ENCODE measurements at places on chromosomes 7 and 10. TPM values are rescaled to one million over a fixed set of nuclear protein-coding genes. Genes with fewer than 3 reads are reported as not detected.

Gene GNGT1
- total RNA-seq, result not detected

- H3K36me3 ChIP-seq, result peaks cover 10% of the 10 kb centered on the region
- no peak overlapping the region for H3K27ac ChIP-seq
- H3K4me3 ChIP-seq, result no peak overlapping the region
- no peak for DNase-seq
These were observed 137.0 kb downstream of the GLCCI1 start for GRCh38 chr7:8105449-8106095.

DNA sequence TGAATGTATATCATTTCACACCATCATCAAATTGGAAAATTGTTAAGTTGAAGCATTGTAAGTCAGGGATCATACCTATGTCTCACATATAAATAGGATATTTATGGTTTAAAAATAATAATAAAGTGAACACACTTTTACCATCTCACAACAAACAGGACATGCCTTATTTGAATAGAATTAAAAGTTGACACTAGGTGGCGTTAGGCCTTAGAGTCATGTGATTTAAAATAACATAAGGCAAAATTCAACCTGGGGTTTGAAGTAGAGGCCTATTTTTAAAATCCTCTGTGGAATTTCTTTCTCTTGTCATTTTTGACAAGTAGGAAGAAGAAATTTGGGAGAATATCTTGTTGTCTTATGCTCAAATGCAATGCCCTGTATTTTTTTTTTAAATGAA, 184.7 kb upstream of the PCDH15 start:
- no peaks in the 10 kb centered on the region for H3K36me3 ChIP-seq
- no peak overlapping the region for H3K4me3 ChIP-seq
- DNase-seq, result no peak
- no peaks in the 10 kb centered on the region for H3K4me1 ChIP-seq
- no peaks in the 10 kb centered on the region for H3K27me3 ChIP-seq
- no peak overlapping the region for H3K27ac ChIP-seq

GRCh38 chr7:132240262-132240661, 336.0 kb downstream of the PLXNA4 start:
- no peak overlapping the region for H3K27ac ChIP-seq
- no peaks in the 10 kb centered on the region for H3K36me3 ChIP-seq
- H3K4me3 ChIP-seq, result no peak overlapping the region
- no peaks in the 10 kb centered on the region for H3K27me3 ChIP-seq

- peak overlapping the region; percentile 74 for H3K27ac ChIP-seq
- no peak for DNase-seq
- peaks cover 18% of the 10 kb centered on the region for H3K27me3 ChIP-seq
- peak overlapping the region; percentile 79 for H3K4me3 ChIP-seq
- H3K4me1 ChIP-seq, result peaks cover 23% of the 10 kb centered on the region
These were observed 47.3 kb downstream of the NPVF start for GRCh38 chr7:25180946-25181345.

- H3K27ac ChIP-seq, result no peak overlapping the region
- H3K4me3 ChIP-seq, result no peak overlapping the region
These were observed 2.1 kb downstream of the FAM170B start for GRCh38 chr10:49131507-49132361.

DNA sequence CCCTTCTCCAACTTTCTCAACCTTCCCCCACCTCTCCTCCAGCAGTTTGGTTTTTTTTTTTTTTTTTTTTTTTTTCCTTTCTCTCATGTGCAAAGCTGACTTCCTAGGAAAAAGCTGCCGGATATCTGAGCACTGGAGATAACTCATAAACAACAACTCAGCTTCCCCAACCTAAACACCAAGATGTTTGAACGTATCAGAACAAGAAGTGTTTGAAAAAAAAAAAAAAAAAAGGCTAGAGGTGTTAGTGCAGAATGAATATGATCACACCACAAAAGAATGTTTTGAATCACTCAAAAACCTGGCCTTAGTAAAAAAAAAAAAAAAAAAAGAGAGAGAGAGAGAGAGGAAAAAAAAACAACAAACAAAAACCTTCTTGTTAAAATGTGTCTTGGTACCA, 11.2 kb downstream of the GATA3 start:
- no peak for DNase-seq
- no peaks in the 10 kb centered on the region for H3K27me3 ChIP-seq
- peaks cover 96% of the 10 kb centered on the region for H3K4me1 ChIP-seq
- H3K36me3 ChIP-seq, result peaks cover 97% of the 10 kb centered on the region

DNA sequence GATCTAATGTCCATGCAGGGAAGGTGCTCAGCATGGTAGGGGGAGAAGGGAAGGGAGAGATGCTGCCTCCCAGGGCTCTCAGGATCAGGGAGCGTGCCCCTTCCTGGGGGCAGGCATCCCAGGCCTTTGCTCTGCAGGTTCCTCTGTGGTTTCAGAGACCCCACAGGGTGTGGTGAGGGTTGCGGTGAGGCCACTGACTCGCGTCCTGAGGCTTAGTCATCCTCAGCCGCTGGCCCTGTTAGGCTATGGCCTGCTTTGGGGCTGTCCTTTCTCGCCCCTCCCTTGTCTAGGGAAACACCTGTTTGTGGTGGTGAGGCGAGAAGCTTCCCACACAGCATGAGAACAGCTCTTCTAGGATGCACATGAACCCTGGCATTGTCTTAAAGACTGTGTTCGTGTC, 558.3 kb upstream of the FOXK1 start:
- H3K27ac ChIP-seq, result no peak overlapping the region
- H3K4me1 ChIP-seq, result no peaks in the 10 kb centered on the region
- H3K27me3 ChIP-seq, result no peaks in the 10 kb centered on the region
- H3K36me3 ChIP-seq, result no peaks in the 10 kb centered on the region
- DNase-seq, result no peak

DNA sequence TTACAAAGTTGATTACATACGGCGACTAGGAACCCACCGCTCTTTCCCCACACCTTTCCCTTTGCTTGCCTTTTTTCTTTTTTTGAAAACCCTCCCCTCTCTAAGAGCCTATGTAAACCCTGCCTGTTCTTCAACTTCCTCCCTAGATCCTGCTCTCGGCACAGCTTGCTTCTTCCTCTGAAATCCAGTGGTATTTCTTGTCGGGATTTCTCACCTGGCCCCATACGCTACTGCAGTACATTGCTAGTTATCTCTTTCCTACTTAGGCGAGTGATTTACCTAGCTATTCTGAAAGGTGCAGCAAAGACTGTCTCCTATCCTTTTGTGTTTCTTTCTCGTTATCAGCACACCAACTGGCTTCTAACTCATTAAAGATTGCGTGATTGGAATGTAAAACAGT, 371.1 kb downstream of the PRPF18 start:
- H3K27me3 ChIP-seq, result peaks cover 10% of the 10 kb centered on the region
- no peak overlapping the region for H3K27ac ChIP-seq
- no peak for DNase-seq
- H3K4me1 ChIP-seq, result no peaks in the 10 kb centered on the region

All from activated CD4-positive, alpha-beta memory T cell treated with anti-CD3 and anti-CD28 coated beads, Interleukin-2, amount 10 ng/mL, durations not matched to agents 7 days and 5 days (primary cell).